CD4-positive, alpha-beta memory T cell (primary cell): ENCODE measurements at places on chromosomes 7 and 10. TPM values are rescaled to one million over a fixed set of nuclear protein-coding genes. Genes with fewer than 3 reads are reported as not detected.

DNA sequence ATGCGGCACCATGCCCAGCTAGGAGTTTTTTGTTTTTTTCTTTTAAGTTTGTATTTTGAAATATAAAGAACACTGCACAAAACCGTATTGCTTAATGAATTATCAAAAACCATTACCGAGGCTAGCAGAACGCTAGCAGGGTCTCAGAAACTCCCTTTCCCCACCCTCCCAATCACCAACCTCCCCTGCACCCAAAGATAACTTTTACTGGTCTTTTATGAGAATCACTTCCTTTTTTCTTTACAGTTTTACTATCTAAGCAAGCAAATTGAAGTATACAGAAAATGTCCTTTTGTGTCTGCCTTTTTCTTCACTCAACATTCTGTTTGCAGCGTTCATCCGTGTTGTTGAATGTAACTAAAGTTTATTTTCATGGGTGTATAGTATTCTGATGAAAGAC, 13.4 kb downstream of the HIP1 start:
- DNase-seq = no peak

The CLCN1 gene
- polyA plus RNA-seq = 0.06 TPM

DNA sequence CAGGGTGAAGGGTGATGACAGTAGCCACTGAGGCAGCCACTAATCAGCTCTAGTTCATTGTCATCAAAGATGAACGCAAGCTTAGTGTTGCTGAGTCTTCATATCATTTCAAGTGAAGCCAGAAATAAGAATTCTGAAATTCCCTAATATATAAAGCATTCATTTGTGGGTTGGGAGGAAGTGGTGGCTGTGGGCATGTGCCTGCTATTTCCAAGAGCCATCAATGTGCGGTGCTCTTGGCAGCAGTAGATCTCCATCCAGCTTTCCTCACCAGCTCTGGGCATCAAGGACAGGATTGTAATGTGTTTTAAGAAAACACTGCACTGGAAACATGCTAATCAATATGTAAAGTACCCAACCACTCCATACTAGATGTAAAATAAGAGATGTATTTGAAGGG, 202.5 kb upstream of the AHR start:
- no peak for DNase-seq

- no peak for DNase-seq
Measured at GRCh38 chr10:42635098-42635497, 3.3 kb downstream of the ZNF33B start.

The PPP1R17 gene
- not detected for polyA plus RNA-seq
